Purkinje cell (primary cell): ENCODE measurements at places on chromosomes 2 and 18. TPM values are rescaled to one million over a fixed set of nuclear protein-coding genes. Genes with fewer than 3 reads are reported as not detected.

STPG4 gene
- polyA plus RNA-seq = 0.56 TPM in 1 of 2 replicates, not detected in the other

IL36B gene
- polyA plus RNA-seq = not detected in 2 replicates

C1QL2 gene
- not detected in 2 replicates for polyA plus RNA-seq

TMEM17 gene
- 29.9 and 47.7 TPM in 2 replicates for polyA plus RNA-seq

PROM2 gene
- polyA plus RNA-seq = not detected in 2 replicates

RAB27B gene
- polyA plus RNA-seq = 6.7 and 9.1 TPM in 2 replicates

HOXD9 gene
- polyA plus RNA-seq = not detected in 2 replicates

RAB3GAP1 gene
- polyA plus RNA-seq = 40.2 and 51.4 TPM in 2 replicates

NEURL3 gene
- polyA plus RNA-seq = not detected in 2 replicates
